Fibroblast of gingiva (primary cell): ENCODE measurements at places on chromosomes 6 and 20.
A peak's percentile ranks its signal among the peaks of the same experiment; 100 is the strongest.

DNA sequence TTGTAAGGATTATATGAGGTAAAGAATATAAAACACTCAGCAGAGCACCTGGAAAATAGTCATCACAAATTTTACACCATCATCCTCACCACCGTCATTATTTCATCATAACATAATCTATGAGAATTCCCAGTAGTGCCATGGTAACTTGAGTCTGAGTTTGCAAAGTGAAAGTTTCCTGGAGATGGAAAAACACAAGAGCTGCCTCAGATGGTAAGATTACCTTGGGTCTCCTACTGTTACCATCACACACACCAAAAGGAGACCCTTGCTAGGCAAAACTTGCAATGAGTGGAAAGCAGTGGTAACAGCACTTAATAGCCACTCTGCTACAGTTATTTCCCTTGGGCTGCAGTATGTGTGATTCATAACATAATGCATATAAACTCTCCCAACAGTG lies 589.8 kb downstream of the RNF144B start:
- DNase-seq, result no peak

DNA sequence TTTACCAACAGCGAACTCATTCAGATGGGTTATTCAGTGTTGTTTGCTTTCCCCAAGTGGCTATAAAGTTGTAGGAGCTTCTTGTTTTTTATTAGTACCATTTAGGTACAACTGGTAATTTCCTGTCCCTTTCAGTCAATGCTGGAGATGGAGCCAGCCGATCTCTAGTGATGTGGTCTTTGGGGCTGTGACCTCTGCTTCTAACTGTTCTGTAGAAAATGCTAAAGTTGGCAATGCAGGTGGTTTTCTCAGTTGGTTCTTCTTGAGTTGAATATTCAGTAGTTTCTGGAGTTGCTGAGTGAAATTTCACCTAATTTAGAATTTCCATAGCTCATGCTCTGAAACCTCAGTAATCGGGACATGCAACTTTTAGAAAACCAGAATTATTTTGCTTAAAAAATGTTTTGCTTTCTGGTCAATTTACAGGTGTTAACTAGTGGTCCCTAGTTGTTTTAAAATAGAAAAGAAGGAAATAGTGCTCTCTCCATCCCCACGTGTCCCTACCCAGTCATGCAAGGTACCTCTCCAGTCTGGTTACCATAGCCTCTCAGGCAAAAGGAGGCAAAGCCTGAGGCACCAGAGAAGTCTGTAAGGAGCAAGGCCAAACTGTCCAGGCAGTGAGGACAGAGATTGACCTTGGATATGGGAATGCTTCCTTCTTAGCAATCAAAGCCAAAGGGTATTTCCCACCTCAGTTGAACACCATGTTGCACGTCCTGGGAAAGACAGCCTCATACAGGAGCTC lies 27.3 kb upstream of the GABRR1 start:
- DNase-seq, result no peak

DNA sequence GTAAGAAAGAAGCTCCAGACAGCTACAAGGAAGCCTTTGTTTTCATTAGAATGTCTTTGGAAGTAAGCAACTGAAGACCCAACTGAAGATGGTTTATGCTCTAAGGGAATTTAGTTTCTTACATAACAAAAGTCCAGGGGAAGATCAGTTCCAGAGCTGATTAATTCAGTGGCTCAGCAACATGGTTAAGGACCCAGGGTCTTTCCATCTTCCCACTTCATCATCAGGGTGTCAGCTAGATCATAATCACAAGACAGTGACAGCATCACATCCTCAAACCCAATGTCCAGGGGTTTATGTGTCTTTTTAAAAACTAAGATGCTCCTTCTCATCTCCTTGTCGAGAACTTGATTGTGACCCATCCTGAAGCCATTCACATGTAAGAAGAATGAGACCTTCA lies 119.7 kb upstream of the PRDM1 start:
- DNase-seq, result no peak

- no peak for DNase-seq
Measured at GRCh38 chr6:63807056-63807455, 171.5 kb downstream of the PHF3 start.

GRCh38 chr6:11653028-11653583 lies 115.6 kb downstream of the TMEM170B start:
- peak; percentile 64 for DNase-seq

GRCh38 chr6:161921602-161922395 lies 647.9 kb upstream of the AGPAT4 start:
- no peak for DNase-seq

- DNase-seq, result no peak
Measured at GRCh38 chr20:57103146-57103800, 163.2 kb downstream of the BMP7 start.

DNA sequence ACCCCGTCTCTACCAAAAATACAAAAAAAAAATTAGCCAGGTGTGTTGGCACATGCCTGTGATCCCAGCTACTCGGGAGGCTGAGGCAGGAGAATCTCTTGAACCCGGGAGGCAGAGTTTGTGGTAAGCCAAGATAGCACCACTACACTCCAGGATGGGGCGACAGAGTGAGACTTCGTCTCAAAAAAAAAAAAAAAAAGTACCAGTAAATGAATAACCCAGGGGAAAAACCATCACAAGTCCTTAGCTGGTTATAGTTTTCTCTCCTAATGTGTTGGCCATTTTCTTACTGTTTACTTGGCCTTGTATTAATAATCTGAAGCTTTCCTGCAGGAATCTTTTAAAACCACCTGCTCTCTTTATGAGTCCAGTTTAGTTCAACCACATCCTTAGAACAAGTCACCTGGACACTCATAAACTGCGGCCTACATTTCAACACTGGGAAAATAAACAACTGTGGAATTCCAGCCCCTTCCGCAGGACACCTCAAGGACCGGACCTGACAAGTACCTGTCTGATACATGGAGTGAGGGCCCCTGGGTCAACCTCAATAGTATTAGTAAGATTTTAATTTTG lies 102.6 kb downstream of the ATP9A start:
- no peak for DNase-seq

DNA sequence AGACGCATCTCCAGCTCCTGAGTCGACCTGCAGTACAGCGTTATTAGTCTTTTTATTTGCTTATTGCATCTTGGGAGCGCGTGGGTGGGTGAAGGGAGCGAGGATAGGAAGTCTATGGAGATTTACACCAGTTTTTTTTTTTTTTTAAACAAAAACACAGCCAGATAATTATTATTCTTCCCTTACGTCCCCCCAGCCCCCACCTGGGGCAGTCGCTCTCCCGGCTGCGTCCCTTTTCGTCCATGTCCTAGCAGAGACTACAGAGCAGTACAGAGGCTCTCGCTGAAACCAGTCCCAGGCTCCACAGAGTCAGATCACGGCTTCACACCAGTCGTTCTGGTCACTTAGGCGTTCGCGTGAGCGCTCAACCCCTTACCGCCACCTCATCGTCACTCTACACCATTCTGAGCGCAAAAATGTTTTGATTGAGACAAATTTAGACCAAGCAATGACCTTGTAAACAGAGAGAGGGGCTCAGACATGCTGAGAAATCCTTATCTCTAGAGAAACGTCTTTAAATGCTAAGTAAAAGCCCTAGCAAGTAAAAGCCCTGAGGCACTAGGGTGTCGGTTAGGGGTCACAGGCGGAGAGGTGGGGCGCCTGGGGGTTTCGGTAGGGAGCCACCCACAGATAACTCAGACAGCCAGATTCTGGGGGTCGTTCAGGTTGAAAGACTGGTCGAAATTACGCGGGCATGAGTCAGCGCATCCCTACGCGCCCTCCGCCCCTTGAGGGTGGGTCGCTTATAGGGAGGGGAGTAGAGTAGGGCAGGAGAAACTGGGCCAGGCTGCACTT lies 975 bp upstream of the PPT2 start:
- DNase-seq, result peak; percentile 45

DNA sequence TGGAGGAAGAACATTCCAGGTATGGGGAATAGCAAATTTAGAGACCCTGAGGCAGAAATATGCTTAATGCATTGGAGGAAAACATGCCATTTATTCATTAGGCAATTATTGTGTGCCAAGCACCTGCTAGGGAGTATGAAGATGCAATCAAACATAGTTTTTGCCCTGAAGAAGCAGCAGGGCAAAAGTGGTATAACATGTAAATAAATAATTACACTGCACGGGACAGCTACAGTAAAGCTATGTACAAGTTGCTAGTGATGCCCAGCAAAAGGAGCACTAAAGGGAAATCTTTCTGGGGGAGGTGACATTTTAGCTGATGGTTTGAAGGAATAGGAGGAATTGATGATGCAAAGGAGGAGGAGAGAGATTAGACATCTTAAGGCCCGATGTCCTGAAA lies 624 bp upstream of the TJAP1 start:
- no peak for DNase-seq

GRCh38 chr6:90898763-90899162 lies 311.9 kb upstream of the MAP3K7 start:
- no peak for DNase-seq

GRCh38 chr6:123533862-123534648 lies 102.7 kb downstream of the TRDN start:
- no peak for DNase-seq

GRCh38 chr6:35146453-35146852 lies 5.3 kb upstream of the TCP11 start:
- peak; percentile 45 for DNase-seq

DNA sequence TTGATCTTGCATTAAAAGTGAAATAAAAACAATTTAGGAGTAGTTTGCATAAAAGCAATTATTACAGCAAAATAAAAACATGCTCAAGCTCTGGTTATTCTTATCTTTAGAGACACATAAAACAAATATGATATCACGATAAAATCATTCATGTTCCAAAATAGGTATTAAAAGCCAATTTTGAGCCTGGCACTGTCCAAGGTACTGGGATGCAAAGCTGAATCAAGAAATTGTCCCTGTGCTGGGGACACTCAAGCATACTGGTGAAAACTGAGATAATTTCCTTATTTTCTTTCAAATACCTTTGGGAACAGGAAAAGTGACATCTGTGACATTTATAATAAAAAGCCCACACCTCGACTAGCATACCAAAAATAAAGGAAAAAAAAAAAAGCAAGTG lies 931 bp upstream of the MTCL3 start:
- DNase-seq, result no peak

DNA sequence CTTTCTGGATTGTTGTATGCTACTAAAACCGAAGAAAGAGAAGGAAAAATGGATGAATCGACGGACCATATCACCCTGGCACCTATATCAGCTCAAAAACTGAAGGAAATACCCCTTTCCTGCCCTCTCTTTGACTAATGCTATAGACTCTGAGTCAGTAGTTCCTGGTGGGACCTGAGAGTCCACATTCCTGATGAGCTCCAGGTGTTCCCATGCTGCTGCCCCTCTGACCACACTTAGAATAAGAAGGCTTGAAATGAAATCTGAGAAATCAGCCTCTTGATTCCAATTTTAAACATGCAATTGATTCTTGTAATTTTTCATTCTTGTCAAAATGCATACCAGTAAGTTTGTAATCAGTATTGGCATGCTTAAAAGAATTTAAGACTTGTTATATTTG lies 75.2 kb downstream of the PRL start:
- DNase-seq, result no peak

- DNase-seq, result no peak
Measured at GRCh38 chr20:59835057-59835447, 98.4 kb downstream of the SYCP2 start.

GRCh38 chr6:106446287-106446885 lies 85.9 kb downstream of the CRYBG1 start:
- DNase-seq, result no peak

GRCh38 chr6:3094815-3095214 lies 23.7 kb upstream of the BPHL start:
- DNase-seq, result no peak

DNA sequence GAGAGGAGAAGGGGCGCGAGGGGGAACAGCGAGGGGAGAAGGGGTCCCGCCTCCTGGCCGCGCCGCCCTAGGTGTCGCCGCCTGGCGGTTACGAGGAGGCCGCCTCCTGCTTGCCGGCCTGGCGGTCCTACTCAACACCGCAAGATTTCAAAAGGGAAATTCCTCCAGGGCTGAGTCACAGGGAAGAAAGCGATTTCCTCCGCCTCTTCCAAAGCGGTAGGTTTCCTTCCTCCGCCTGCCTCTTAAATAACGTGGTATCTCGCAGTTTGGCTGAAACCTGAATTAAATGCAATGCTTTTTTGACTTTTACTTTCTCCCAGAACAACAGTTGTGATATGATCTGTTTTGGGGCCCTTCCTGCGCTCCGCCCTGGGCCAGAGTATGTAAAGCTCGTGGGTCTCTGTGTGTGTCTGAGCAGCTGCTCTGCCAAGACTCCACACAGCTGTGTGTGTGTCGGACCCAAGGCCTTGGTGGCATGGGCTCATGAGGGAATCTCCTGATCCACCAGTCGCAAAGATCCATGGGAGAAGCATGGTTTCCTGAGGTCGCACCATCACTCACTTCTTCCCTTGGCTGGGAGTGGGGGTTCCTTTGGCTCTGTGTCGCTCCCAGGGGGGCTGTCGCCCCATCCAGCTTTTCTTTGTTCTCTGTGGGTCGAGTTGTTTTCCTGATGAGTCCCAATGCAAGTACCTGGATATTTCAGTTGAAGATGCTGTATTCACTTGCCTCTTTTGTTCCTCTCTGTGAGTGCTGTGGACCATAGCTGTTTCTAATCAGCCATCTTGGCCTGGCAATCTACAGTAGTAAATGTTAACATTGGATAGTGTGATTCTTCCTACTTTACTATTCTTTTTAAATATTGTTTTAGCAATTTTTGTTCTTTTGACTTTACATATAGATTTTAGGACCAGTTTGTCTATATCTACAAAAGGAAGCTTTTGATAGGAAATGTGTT lies 31.6 kb upstream of the NOTCH4 start:
- peak; percentile 86 for DNase-seq

DNA sequence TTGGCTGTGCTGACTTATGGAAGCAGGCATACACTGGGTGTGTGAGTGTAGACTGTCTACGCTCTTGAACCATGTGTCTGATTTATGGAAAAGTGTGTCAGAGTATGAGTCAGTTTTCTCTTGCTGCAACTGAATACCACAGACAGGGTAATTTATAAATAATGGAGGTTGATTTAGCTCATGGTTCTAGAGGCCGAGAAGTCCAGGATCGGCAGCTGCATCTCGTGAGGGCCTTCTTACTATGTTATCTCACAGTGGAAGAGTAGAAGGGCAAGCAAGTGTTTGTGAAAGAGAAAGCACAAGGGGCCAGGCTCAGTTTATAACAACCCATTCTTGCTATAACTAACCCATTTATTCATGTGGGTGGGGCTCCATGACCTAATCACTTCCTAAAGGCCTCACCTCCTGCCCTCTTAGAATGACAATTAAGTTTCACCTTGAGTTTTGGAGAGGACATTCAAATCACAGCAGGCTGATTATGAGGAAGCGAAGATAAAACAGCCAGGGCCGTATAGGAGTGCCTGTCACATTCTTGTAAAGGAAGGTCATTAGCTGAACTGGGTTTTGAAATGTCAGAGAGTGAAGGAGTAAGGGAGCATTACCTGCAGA lies 6.7 kb downstream of the GPR31 start:
- DNase-seq, result no peak

DNA sequence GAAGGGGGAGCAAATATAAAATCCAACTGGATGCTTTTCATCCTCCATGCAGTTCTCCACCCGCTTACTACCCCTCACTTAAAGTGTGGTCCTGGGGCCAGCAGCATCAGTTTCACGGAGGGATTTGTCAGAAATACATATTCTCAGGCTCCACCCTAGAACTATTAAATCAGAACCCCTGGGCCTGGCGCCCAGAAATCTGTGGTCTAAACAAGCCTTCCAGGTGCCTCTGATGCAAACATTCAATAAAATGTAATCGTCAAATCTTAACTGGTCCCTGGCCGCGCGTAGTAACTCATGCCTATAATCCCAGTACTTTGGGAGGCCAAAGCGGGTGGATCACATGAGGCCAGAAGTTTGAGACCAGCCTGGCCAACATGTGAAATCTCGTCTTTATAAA lies 47.7 kb downstream of the ATXN1 start:
- no peak for DNase-seq

- DNase-seq, result no peak
Measured at GRCh38 chr6:96888745-96889144, 8.9 kb downstream of the NDUFAF4 start.
